Fibroblast of upper back skin (primary cell): ENCODE measurements at places on chromosomes 2 and 18.

GRCh38 chr2:117661619-117662018 lies 152.9 kb upstream of the DDX18 start:
- DNase-seq = no peak

GRCh38 chr2:159605441-159606178 lies 10.7 kb downstream of the BAZ2B start:
- no peak for DNase-seq

- DNase-seq = peak; percentile 34
Observed at GRCh38 chr18:2087877-2088673, 483.2 kb downstream of the METTL4 start.

DNA sequence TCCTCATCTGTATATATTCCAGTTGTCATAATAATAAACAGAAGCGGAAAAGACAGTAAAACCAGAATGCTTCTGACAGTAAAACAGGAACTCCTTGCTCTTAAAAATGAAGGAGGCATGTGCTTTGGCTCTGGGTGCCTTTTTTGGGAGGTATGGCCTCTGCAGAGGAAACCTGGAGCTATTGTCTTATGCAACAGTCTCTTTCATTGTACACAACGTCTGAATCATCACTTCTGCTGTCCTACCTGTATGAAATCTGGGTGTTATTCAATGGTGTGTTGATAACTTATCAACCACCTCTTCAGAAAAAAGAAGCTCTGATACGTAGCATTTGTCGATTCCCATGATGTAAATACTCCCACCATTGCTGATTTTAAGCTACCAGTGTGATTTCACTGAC lies 64.8 kb downstream of the CDCA7 start:
- no peak for DNase-seq

- no peak for DNase-seq
Observed at GRCh38 chr2:174666845-174667244, 69.2 kb upstream of the WIPF1 start.

GRCh38 chr2:231617059-231617926 lies 24.6 kb downstream of the TEX44 start:
- DNase-seq = peak; percentile 52

DNA sequence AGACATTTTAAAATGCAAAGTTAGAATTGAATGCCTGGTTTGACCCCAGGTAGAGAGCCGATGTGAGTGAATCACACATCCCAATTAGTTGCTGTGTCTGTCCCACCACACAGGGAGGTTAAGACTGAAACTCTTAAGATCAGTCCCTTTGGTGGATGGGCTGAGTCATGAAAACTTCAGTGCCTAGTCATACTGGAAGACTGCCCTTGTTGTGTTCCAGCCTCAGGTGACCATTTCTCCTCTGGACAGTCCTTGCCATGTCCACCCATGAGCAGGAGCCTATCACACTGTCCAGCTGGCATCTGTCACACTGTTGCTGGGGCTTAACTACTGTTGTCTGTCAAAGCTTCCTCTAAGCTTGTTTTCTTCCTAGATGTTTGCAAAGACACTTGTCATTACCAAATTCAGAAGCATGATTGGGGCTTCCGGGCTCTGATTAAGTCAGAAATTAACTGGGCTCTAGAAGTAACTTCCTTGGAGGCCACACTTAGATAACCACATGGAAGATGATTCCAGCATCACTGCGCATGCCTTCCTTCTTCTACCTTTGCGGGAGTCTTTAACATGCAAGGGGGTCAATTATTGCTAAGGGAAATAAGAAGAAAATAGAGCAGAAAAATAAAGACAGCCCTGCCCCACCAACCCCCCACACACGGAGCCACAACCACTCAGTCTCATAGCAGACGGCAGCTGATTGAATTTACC lies 21.3 kb downstream of the CYRIA start:
- DNase-seq = peak; percentile 24

GRCh38 chr18:72458271-72458670 lies 85.9 kb downstream of the CBLN2 start:
- DNase-seq = peak; percentile 24

GRCh38 chr2:128809880-128810279 lies 491.2 kb upstream of the HS6ST1 start:
- no peak for DNase-seq

GRCh38 chr2:124959581-124959980 lies 934.5 kb downstream of the CNTNAP5 start:
- peak; percentile 10 for DNase-seq

DNA sequence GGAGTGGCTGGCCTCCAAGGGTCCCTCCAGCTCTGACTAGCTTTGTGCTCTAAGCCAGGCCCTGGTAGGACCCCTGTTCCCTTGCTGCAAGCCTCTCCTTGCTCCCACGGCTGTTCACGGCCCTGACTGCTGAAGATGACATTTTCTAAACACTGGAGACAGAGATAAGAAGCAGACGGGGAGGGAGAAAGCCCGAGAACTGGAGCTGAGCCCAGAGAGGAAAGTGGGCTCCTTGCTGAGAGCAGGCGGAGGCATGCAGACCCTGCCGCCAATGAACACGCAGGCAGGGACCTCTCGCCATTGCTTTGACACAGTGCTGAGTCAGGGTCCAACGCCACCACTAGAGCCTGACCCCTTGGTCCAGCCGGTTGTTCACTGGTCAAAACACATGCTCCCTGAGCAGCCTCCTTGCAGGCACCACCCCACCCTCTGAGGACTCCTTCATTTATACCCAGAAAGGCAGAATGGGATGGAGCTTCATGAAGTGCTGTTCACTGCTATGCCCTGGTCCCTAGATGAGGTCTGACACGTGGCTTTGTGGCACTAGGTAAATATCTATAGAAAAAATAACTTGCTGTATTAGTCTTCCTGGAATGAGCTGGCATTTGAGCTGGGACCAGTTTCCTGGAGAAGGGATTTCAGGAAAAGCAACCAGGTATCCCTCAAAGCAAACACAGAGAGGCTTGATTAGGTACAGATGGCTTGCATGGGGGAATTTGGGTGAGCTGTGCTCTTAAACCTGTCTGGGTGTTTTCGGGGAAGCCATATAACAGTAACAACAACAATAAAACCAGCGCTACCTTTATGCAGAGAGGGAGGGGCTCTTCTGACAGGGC lies 65.7 kb downstream of the MCFD2 start:
- peak; percentile 68 for DNase-seq

- DNase-seq = peak; percentile 14
Observed at GRCh38 chr2:43708891-43709290, 32.7 kb upstream of the C1GALT1C1L start.

GRCh38 chr2:17979707-17980106 lies 101.2 kb downstream of the KCNS3 start:
- DNase-seq = peak; percentile 88

DNA sequence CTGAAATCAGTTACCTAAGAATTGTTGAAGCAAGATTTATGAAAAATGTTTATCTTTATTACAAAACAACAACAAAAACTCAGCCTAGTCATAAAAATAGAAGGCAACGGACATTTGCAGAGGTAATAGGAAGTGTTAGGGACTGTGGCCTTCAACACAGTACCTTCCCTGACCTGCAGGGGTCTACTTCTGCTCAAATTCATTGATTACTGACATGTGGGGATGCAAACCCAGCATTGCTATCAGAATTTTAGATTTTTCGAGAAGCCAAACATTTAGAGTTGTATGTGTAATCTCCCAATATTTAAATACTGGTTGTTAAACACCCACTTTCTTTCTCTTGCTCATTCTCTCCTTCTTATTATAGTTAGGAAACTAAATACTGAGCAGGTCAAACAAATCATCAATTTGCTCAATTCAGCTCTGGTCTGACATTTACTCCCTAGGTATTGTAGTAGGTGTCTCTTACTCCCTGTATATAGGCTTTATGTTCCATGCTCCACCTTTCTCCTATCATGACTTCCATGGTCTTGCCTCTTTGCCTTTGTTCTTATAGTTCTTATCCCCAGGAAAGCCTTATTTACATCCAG lies 198.5 kb downstream of the UBE2E3 start:
- no peak for DNase-seq

DNA sequence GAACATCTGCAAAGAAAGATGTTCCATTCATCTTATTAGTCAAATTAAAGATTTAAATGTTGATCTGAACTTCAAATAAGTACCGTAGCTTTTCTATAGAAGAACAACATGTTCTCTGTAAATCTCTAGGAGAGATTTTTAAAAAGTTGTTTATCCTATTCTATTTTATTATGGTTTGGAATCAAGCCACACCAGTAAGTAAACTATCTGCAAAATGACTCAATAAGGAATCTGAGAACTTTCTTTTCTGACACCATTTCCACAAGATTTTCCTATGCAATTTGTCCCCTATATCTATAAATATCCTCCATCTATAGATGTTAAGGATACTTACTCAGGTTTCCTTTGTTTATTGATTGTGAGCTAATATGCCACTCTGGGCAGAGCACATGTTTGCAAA lies 736.6 kb downstream of the CBLN2 start:
- no peak for DNase-seq

DNA sequence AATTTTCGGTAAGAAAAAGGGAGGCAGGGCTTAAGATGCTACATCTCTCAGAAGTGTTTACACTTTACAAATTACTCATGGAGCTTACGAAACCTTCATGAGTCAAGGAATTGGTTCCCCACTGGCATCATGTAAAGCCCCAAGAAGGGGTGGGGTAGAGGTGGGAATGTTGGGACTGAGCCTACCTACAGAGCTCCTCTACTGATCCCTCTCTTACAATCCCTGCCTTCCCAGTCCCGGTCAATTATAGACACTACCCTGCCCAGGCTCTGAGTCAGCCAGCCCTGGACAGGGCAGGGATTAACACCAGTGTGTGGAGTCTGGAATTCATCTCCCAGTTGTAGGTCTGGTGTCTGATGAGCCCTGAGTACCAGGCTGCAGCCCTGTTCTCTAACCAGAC lies 248.9 kb downstream of the PAX3 start:
- no peak for DNase-seq

DNA sequence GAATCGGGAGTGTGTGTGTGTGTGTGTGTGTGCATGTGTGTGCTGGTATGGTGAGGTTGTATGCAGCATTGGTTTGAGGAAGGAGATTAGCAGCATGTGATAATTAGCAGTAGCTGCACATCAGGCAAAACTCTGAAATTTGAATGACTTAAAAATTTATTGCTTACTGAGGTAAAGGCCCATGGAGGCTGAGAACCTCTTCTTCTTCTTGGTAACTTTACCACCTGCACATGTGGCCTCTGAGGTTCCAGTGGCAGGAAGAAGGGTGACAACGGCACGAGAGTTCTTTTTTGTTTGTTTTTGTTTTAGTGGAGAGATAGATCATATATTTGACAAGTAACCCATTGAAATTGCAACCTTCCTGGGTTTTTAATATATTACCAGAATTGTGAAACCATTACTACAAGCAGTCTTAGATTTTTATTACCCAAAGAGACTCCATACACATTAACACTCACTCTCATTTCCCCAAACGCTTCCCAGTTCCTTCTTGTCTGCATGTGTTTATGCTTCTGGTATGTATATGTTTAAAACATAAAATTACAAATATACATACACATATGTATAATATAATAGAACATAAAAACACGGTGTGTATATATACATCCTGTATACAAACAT lies 292.1 kb downstream of the PTGR3 start:
- no peak for DNase-seq

GRCh38 chr2:112712903-112713584 lies 7.8 kb upstream of the NT5DC4 start:
- no peak for DNase-seq

GRCh38 chr2:50395605-50396297 lies 636.2 kb downstream of the NRXN1 start:
- DNase-seq = no peak

- no peak for DNase-seq
Observed at GRCh38 chr2:241110607-241111439, 8.7 kb upstream of the MTERF4 start.

GRCh38 chr2:3460156-3460555 lies 59.2 kb downstream of the ADI1 start:
- no peak for DNase-seq

GRCh38 chr2:217673627-217674026 lies 329.2 kb downstream of the TNS1 start:
- DNase-seq = no peak

DNA sequence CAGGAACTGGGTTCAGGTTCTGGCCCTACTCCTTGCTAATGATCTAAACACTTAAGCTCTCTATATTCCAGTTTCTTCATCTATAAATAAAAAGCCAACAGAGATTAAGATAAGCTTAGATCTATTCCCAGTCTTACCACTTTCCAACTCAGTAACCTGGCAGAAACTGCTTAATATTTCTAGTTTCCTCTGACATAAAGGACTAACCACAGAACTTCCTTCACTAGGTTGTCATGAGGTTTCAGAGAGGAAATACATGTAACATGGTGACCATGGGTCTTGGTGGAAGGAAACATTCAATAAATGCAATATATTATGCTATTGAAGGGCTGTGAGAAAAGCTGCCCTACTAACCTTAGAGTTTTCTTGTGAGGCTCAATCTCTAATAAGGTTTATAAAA lies 114.4 kb upstream of the PDE1A start:
- DNase-seq = no peak

GRCh38 chr2:17689010-17689409 lies 64.6 kb downstream of the SMC6 start:
- no peak for DNase-seq

DNA sequence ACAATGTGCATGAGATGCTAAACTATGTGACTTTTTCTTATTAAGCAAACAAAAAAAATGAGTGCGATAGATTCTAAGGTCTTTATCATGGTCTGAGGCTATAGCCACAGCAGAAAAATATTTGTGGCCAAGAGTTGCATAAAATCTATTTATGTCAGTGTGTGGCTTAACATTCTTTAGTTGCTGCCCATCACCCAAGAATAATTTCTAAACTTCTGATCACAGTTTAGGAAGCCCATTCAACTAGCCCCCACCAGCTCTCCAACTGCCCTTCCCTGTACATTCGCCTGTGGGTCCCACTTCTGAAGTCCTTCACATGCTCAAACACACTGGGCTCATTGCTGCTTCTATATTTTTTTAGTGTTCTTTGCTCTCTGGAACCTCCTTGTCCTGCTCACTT lies 107.1 kb downstream of the CTNNA2 start:
- DNase-seq = peak; percentile 3

GRCh38 chr2:239370876-239371725 lies 29.7 kb downstream of the HDAC4 start:
- no peak for DNase-seq

GRCh38 chr2:145094370-145094769 lies 574.5 kb upstream of the ZEB2 start:
- DNase-seq = peak; percentile 78

DNA sequence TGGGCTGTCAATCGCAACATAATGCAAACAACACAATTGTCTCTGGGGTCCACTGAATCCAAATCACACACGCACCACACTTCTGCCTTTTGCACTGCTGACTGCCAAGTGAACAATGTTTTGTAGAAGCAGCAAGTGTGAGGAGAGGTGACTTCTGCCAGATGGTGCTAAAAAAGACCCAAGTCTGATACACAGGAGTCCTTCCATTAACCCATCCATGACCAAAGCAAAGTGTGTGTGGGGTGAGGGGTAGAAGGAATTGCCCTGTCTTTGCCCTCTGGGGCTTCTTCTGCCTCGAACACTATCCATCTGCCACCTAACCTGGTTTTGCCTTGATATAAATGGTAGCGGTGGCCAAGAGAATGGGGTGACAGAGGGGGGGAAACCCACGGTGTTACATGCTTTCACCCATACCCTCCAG lies 50.0 kb downstream of the C2orf42 start:
- DNase-seq = no peak

GRCh38 chr2:234366891-234367290 lies 130.0 kb downstream of the ARL4C start:
- no peak for DNase-seq

GRCh38 chr2:16394072-16394985 lies 271.3 kb downstream of the CYRIA start:
- DNase-seq = no peak
